ENCODE measurements at places on chromosomes 1 and 21.

- DNase-seq, result no peak
Observed at GRCh38 chr1:184284900-184285299, 101.9 kb upstream of the C1orf21 start.

DNA sequence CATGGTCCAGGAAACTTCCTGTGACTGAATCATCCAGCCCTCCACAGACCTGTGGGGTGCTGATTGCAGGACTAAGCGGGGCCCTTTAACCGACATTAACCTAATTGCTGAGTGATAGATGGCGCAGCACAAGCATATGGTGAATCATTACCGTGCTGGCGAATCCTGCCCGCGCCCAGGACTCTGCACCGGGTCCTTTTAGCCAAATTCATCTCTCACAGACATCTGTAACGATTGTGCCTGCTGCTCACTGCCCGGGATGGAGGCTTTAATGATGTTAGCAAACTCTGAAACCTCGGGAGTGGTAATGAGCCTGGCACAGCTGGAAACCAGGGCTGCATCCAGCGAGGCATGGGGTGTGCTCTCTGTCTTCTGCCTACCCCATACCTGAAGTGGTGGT is 147.3 kb upstream of the CD34 start:
- DNase-seq, result no peak

- DNase-seq, result no peak
Observed at GRCh38 chr1:37069406-37069805, 35.1 kb upstream of the GRIK3 start.

DNA sequence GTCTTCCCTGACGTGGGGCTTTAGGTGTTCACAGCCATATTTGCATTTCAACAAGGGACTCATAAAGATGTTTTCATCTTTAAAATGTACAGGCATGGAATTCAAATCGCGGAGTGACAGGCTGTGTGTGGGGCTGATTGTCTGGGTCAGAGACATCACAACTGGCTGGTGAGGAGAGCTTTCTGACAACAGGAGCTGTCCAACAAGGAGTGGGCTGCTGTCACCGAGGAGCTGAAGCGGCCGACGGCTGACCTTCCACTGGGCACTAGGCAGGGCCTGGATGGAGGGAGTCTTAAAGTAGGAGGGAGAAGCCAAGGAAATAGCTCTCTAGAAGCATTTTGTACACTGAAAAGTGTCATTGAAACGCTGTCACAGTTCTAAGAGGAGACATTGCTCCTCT is 30.5 kb upstream of the SCMH1 start:
- DNase-seq, result no peak

GRCh38 chr21:28654406-28654805 is 338.3 kb downstream of the LTN1 start:
- no peak for DNase-seq

- no peak for DNase-seq
Observed at GRCh38 chr1:232627645-232628334, 2.1 kb downstream of the SIPA1L2 start.

DNA sequence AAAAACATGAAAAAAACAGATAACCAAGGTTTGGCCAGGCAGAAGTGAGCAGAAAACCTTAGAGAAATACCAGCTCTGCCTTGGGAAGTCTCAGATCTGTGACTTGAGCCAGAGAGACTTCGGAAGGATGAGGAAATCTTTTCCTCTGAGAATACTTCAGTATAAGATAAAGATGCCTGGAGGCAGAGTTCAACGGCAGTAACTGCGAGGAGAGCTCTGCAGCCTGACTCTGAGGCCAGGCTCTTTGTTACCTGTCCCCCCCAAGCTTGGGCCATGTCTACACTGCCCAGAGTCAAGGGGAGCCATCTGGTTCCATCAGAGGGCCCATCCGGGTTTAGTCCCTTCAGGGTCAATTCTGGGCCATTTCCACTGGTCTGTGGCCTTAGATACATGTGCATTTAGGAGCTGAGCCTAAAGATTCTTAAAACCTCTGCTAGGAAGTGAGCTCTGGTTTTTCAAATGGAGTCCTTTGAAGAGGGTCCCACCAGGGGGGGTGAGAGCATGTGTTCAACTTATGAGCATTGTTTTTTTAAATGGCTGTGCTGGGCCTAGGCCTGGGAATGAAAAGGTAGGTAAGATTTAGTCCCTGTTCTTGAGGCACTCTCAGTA is 8.7 kb downstream of the KIRREL1 start:
- DNase-seq, result no peak

GRCh38 chr21:34907461-34908418 is 141.4 kb downstream of the RUNX1 start:
- DNase-seq, result no peak

DNA sequence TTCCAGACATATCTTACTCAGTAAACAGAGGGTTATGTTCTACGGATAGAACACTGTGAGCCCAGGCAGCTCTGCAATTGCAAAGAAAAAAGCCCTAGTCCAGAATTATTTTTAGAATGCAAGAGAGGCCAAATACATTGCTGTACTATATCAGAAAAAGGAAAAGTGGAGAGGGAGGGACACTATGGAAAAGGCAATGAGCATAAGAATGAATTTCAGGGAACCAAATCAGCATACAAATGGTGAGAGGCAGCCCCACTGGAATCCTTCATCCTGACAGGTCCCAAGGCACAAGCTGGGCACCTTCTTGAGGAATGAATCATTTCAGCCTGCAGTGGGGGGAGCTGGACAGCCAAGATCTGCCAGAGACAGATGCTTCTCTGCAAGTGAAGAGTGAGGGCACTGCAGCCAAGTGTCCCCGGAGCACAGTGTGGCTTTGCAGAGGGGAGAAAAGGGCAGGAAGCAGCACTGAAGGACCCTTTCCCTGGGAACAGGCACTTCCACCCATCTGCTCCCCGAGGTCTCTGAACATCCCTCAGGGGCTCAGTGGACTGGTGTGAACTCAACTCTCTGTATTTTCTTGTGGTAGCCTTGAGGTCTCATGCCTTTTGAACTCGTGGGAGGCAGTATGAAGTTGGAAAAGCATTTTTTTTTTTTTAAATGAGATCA is 115.6 kb downstream of the XCL2 start:
- no peak for DNase-seq

GRCh38 chr1:200367841-200368534 is 41.8 kb downstream of the ZNF281 start:
- DNase-seq, result no peak

- DNase-seq, result no peak
Observed at GRCh38 chr1:44812822-44813543, 4.7 kb downstream of the BTBD19 start.

GRCh38 chr1:119869995-119870394 is 26.3 kb downstream of the ADAM30 start:
- no peak for DNase-seq

GRCh38 chr1:110608247-110608646 is 2.1 kb upstream of the KCNA2 start:
- DNase-seq, result no peak

GRCh38 chr1:220347654-220348175 is 75.5 kb upstream of the RAB3GAP2 start:
- no peak for DNase-seq
